ENCODE measurements at places on chromosomes 12 and 14. TPM values are rescaled to one million over a fixed set of nuclear protein-coding genes. Genes with fewer than 3 reads are reported as not detected.

The GPX2 gene
- 21.2 TPM for total RNA-seq

The CMKLR1 gene
- not detected for total RNA-seq

The LTB4R2 gene
- total RNA-seq: 59.3 TPM

The SINHCAF gene
- 71.0 TPM for total RNA-seq

The SERPINA9 gene
- total RNA-seq: not detected

The PPM1H gene
- 0.09 TPM for total RNA-seq

The EID3 gene
- 0.14 TPM for total RNA-seq

The IRF2BPL gene
- 37.4 TPM for total RNA-seq

The KRT79 gene
- total RNA-seq: not detected

The TOMM20L gene
- not detected for total RNA-seq

The KIF26A gene
- total RNA-seq: 1.7 TPM

The ZNF891 gene
- 0.42 TPM for total RNA-seq

The PTPRB gene
- total RNA-seq: 0.35 TPM

The GOLGA3 gene
- 38.1 TPM for total RNA-seq

The SYNDIG1L gene
- not detected for total RNA-seq

The HOMEZ gene
- total RNA-seq: 15.2 TPM

The PGF gene
- 51.8 TPM for total RNA-seq

The PRB2 gene
- total RNA-seq: not detected

The ARMH4 gene
- not detected for total RNA-seq

The KCNC2 gene
- total RNA-seq: not detected

The CELA1 gene
- not detected for total RNA-seq

The POTEM gene
- not detected for total RNA-seq

The CCDC196 gene
- total RNA-seq: not detected

The ENO2 gene
- total RNA-seq: 11.1 TPM

The HOXC6 gene
- total RNA-seq: not detected

The NRL gene
- total RNA-seq: 1.5 TPM

The NR1H4 gene
- not detected for total RNA-seq

The CLECL1 gene
- total RNA-seq: not detected

The ADCY6 gene
- total RNA-seq: 18.2 TPM

The NAV3 gene
- 0.74 TPM for total RNA-seq

The PRPH gene
- total RNA-seq: not detected

The KRT85 gene
- not detected for total RNA-seq

The CCDC85C gene
- total RNA-seq: 42.3 TPM

The STYK1 gene
- 4.1 TPM for total RNA-seq

The SIX1 gene
- total RNA-seq: 11.3 TPM

The AKAP6 gene
- total RNA-seq: 1.7 TPM

The FZD10 gene
- total RNA-seq: 0.92 TPM

All from airway epithelial cell (primary cell).